HuH-7.5 (cell line): ENCODE measurements at places on chromosomes 5 and 9.

DNA sequence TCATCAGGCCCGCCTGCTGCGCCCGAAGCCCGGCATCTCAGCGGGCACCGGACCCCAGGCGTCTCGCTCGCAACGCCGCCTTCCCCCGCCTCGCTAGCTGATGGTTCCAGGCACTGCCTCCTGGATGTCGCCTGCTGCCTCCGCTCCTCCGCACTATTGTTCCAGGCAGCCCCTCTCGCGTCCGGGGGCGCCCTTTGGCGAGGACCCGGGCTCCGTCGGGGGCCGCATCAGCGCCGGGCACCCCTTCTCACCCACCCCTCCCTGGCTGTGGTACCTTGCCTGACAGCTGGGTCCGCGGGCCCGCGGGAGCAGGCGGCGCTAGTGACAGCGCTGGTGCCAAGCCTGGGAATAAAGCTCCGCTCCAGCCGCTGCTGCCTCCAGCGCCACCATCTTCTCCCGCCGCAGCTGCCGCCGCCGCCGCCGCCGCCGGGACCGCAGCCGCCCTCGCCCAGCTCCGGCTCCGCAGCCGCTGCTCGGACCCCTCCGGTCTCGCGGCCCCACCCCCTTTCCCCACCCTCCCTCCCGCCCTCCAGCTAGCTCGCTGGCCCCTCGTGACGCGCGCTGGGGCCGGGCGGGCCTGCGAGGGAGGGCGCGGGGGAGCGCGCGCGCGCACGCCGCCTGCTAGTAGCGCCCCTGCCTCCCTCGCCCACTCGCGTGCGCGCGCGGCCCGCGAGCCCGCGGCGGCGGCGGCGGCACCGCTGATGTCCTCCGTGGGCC, at the start of gene APBA1:
Gene APBA1 (minus strand): TSS at position 493 of the 717 bp plus-strand sequence.
- DNase-seq, result peak; percentile 40

DNA sequence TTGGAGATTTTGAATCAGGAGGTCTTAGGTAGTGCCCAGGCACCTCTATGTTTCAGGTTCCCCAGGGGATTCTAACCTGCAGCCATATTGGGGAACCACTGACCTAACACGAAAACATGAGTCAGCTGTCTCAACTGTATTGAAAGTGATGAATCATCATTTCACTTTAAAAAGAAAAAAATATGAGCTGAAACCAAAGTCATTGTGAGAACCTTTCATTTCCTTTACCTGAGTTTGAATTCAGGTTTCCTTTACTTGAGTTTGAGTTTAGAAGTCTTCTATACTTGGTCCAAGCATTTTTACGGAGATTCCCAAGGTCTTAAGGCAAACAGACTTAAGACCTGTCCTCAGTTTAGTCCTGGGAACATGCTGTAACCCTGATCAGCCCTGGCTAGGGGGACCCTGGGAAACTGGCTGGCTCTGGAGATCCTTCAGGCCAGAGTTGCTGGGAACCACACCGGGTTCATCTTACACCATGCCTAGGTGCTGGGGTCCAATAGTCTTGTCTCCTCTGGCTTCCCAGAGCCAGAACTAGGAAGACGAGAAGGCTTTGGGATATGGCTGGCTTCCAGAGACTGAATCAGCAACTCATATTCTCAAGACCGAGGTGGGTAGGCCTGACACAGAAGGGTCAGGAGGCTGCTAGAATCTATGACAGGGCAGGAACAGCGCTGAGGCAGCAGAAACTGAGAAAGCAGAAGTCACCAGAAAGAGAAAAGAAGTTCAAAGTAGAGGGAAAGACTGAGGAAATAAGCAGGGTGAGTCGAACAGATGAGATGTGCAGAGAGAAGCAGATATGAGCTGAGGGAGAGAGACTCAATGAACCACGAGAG, 16.4 kb upstream of the PDCD1LG2 start:
- DNase-seq, result no peak

DNA sequence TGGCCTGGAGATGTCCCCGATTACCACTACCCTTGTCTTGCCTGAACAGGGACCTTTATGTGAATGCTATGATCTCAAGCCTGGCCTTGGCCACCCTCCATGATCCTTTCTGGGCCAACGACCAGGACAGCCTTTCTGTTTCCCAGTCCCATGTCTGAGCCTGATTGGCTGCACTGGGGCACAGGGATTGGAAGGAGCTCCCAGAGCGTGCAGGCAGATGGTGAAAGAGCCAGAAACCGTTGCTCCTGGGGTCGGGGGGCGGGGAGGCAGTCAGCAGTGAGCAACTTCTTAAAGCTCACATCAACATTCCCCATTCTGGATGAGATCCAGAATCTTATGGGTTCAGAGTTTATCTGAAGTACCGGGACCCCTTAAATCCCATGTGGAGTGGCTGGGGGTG, 84.4 kb downstream of the INSYN2B start:
- no peak for DNase-seq

- DNase-seq, result no peak
Observed at GRCh38 chr5:1943481-1943880, 60.8 kb upstream of the IRX4 start.

GRCh38 chr9:93576258-93577077, at the start of gene PHF2:
PHF2 (plus strand) TSS chr9:93576584; CDS start chr9:93576774, 190 bp downstream.
- DNase-seq, result peak; percentile 74

GRCh38 chr5:158869854-158870253, 229.9 kb downstream of the EBF1 start:
- no peak for DNase-seq

DNA sequence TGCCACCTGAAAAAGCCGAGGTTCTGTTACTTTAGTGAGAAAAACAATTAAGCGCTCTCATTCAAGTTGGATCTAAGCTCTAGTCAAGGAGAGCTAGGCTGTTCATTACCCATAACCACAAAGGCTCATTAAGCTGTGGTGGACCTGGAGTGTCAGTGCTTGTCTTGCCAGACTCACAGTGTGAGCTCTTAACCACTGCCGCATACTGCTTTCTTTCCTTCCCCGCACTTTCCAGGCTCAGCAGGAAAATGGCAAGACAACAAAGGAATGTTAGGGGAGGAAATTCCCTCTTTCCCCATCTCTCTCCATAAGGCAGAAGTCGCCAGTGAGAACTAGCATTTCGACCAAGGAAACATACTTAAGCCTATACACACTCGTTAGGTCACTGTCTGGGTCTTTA, 467.3 kb downstream of the ENC1 start:
- DNase-seq, result no peak

- no peak for DNase-seq
Observed at GRCh38 chr5:1725641-1726468, 73.8 kb downstream of the MRPL36 start.

GRCh38 chr9:37968228-37968701, 64.3 kb upstream of the SLC25A51 start:
- no peak for DNase-seq

DNA sequence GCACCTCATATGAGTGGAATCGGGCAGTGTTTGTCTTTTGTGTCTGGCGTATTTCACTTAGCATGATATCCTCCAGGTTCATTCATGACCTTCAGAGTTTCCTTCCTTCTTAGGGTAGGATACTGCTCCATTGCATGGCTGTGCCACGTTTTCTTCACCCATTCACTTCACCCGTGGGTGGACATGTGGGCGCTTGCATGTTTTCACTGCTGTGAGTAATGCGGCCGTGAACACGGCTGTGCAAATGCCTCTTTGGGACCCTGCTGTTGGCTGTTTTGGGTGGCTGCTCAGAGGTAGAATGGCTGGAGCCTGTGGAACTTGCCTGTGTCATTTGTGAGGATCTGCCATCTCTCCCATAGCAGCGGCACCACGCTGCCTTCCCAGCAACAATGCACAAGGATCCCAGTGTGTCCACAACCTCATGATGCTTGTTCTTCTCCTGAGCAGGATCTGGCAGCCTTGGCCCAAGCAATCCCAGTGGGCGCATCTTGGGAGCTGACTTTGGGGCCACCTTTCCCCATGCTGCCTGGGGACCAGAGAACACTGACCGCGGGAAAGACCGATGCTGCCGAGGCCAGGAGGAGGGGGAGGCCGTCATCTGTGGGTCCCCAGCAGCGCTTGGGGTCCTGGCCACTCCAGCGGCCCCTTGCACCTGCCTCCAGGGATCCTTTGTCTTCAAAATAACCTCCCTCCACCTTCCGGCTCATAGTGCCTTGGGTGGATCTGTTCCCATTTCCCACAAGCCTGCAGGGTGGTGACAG, 2.3 kb upstream of the SCGB3A1 start:
- DNase-seq, result no peak

DNA sequence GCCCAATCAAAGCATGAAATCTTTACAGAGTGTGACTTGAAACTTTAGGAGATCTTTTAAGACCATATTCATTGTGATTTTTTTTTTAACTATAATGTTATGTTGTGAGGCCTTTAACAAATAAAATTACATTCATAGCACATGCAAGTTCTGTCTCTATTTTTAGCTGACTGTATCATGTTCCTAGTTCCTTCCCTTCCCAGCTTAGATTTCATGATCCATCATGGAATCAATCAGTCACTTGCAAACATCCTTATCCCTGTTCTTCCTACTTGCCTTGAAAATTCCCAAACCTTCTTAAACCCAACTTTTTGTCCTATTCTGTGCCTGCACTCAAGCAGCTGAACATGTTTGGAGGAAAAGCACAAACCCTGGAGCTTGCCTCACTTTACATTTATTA, 141.8 kb downstream of the DMXL1 start:
- DNase-seq, result no peak

DNA sequence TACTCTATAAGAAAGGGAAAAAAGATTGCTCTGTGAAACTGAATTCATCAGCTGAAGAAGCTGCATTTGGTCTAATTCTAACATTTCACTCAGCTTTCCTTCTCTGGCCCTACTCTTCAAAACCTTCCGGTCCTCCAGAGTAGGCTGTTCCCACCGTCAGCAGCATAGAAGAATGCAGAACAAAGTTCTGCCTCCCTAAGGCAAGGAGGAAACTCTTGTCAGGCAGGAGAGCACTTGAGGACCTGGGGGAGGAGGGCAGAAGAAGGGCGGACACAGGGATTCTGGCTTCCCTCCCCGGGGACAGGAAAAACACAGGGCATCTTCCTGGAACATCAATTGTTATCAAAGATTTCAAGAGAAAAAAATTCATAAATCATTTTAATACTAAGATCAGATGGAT, 69.2 kb upstream of the SHB start:
- DNase-seq, result no peak

DNA sequence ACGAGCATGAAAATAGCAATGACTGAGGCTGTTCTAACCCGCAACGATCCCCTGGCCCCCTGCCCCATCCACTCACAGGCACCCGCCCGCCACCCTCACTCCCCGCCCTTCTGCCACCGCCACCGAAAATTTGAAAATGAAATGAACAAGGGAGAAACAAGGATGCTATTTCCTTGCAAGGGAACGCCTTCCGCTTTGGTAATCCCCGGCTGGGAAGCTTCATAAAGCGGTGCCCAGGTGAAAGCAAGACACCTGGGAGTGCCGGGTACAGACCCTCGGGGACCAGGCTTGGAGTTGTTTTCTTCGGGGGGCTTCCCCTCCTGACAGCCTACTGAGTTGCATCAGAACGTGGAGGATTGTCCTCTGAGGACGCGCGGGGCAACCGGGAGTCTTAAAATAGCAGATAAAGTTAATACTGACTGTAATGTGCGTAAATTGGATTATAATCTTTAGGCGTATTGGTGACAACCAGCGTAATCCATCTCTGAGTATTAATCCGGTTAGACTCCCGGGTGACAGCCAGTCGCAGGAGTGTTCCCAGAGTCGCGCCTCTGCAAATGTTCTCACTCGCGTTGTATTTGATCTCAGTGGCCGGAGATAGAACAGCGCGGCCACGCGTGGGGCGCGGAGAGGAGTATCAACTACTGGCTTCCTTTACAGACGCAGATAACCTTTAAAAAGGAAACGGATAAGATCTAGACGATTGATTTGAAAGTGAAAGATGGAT, 885 bp upstream of the MLLT3 start:
- DNase-seq, result no peak

GRCh38 chr5:167800427-167800826, 491.0 kb upstream of the WWC1 start:
- DNase-seq, result no peak

GRCh38 chr9:89655990-89656657, 51.3 kb downstream of the GADD45G start:
- DNase-seq, result no peak

DNA sequence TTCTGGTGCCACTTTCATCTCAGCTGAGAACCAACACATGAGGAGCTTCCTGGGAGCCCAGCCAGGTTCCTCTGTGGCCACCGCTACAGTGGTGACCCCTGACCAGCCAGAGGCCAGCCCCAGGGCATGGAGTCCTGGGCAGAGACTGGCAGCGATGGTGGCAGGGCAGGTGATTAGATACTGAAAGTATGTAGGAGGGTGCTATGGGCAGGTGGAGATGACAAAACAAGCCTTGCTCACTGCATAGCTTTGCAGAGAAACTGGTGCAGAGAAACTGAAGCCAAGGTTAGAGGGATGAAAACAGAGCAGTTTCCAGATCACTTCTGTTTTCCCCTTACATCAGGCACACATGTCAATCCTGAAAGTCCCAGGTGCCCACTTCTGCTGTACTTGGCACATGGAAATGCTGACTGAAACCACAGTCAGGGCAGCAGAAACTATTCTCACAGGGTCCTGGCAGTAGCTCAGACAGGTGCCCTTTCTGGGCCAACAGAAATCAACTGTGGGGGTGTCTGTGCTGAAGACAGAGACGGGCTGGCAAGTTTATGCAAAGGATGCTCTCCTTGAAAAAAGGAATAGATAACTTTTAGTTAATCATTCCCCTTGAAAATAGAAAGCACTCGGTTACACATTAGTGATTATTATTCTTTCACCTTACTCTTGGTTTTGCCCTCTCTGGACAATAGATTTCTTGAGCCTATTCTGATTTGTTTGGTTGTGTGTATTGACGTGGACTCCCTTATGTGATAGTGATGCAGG, 90.3 kb downstream of the ANKRD55 start:
- no peak for DNase-seq

DNA sequence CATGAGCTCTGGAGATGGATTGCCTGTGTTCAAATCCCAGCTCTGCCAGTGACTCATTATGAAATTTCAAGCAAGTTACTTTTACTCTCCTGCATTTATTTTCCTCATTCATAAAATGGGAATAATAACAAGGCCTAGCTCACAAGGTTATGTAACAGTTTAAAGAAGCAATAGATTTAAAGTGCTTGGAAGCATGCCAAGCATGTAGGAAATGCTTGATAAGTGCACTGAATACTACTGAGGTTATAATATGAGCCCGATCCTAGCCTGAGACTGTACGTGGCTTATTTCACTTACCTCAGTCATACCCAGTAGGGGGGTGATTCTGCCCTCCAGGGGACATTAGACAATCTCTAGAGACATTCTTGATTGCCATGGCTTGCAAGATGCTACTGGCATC, 734.1 kb upstream of the WWC1 start:
- no peak for DNase-seq

DNA sequence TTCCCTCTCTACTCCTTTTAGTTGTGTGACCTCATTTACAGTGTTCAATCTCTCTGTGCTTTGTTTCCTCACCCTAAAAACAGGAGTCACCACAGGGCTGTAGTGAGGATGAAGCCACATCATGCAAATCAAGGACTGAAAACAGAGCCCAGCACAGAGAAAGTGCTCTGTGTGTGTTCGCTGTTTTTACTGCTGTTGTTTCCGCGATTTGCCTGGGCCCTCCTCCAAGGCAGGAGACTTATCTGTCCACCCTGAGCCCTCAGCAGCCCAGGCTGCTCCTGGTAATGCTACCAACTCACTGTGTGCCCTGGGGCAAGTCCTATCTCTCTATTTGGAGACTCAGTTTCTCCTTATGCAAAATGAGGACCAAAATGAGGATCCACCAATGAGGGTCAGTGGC, 87.2 kb upstream of the NEURL1B start:
- no peak for DNase-seq
